OCI-LY7 (cell line): ENCODE measurements at places on chromosomes 6 and 20.

GRCh38 chr6:152952045-152952444 is 30.8 kb downstream of the FBXO5 start:
- DNase-seq: no peak

- DNase-seq: no peak
Observed at GRCh38 chr6:99002831-99003230, 55.1 kb upstream of the FBXL4 start.

GRCh38 chr6:53930330-53930729 is 135.5 kb downstream of the LRRC1 start:
- DNase-seq: no peak

GRCh38 chr6:6569811-6570164 is 18.7 kb upstream of the LY86 start:
- DNase-seq: no peak

DNA sequence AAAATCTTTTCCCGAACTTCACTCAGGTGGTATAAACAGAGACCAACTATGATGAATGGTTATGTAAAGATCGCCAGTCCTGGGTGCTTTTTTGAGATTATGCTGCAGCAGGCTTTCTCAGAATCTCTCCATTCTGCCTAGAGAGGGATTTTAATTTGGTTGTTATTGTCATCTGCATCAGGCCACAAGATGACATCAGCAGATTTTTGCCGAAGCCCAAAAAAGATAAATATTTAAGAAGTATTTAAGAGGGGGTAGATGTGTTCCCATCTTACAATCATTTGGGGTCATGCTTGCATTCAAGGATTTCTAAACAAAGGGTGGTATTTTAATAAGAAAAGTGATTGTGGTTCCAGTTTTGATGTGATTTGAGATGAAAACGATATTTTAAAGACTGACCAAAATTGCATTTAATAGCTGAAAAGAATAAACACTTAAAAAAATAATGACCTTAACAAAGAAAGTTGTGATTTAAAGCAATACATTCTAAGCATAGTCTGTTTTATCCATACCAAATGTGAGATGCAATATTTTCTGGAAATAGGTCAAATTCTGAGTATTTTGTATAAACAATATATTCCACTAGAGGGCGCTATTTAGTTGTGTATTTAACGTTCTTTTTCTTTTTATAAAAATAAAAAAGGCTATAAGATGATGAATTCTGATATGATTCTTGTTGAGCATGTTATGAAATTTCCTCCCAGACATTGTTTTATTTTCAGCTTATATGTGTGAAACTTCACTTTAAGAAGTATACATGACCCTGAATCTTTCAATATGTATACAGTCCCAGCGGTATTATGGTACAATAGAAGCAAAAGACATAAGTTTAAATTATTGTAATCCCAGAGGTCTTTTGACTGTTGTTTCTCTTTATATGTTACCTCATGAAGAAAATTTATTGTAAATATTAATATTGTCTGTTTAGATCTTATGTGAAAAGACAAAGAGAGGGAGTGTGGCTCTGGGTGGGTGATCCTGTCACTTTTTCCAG is 51.0 kb upstream of the ZFP64 start:
- DNase-seq: peak; percentile 57

DNA sequence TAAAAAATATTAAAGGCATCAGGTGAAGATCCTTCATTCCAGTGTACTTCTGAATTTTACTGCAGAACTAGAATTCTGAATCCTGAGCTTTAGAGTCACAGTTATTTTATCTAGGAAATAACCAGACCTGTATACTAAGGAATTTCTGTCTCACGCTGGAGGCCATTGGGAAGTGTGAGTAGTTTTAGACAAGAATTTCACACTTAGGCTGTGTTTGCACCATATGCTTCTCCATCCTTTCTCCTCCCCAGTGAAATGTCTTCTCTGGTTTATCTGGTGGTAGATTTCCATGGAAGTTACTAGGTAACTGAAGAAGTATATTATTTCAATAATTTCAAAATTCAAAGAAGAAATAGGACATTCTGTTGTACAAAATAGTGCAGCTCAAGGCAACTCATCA is 83.1 kb downstream of the SLC35F1 start:
- DNase-seq: no peak

GRCh38 chr6:142845624-142846458 is 99.1 kb downstream of the HIVEP2 start:
- DNase-seq: peak; percentile 54

- DNase-seq: no peak
Observed at GRCh38 chr6:111024681-111025080, 42.8 kb downstream of the RPF2 start.

DNA sequence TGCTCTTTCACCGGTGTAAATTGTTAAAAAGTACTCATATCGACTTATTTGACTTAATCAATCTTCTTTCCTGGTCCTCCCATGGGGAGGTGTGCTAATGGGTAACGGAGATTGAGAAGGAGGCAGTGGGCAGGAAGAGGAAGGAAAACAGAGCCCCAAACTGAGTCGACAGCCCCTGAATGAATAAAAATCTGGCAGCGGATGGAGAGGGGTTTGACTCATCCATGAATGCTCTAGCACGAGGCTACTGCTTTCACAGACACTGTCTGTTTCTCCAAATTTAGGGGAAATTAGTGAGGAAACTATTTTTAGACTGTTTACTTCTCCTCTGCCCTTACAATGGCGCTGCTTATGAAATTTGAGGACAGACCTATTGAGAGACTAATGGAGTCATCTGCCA is 142.2 kb upstream of the ATXN1 start:
- DNase-seq: no peak

DNA sequence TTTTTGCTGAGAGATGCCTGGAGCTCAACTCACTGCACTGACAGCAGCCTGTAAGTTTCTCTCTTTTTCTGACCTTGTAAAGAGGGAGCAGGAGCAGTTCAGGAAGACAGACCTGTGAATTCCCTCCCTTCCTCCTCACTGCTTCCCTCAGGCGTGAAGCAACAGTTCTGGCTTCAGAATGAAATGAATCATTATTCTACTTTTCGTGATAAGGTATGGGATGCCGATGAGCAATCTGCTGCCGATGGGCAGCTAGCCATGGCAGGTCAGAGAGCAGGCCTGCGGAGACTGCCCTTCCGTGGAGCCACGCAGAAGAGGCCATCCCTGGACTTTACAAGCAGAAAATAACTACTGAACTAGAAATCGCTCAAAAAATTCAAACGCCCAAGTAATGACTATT is 426.5 kb upstream of the RNF217 start:
- no peak for DNase-seq

DNA sequence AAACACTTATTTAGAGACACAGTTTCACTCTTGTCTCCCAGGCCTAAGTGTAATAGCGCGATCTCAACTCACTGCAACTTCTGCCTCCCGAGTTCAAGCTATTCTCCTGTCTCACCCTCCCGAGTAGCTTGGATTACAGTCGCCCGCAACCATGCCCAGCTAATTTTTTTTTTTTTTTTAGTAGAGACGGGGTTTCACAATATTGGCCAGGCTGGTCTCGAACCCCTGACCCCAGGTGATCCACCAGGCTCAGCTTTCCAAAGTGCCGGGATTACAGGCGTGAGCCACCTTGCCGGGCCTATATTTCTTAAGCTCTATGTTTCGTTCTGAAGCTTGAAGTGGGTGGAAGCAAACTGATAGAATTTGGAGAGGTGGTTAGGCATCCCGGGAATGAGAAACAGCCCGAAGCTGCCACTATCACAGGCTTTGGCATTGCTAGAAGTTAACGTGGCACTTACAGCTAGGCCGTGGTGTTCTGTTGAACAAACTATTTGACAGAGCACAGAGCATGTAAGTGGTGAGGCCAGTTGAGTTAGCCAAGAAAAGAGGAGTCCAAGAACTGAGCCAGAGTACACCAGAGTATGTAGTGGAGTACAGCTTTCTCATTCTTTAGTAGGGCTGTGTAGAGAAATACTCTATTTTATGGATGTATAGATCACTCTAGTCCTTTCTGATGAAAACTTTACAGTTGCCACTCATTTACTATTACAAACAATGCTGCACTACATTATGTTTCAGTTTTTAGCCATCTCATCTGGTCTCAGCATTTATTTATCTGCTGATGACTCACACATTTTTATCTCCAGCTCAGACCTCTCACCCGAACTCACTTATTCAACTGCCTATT is 62.0 kb upstream of the HFE start:
- peak; percentile 52 for DNase-seq

- DNase-seq: no peak
Observed at GRCh38 chr6:134603561-134603960, 285.6 kb upstream of the SGK1 start.

DNA sequence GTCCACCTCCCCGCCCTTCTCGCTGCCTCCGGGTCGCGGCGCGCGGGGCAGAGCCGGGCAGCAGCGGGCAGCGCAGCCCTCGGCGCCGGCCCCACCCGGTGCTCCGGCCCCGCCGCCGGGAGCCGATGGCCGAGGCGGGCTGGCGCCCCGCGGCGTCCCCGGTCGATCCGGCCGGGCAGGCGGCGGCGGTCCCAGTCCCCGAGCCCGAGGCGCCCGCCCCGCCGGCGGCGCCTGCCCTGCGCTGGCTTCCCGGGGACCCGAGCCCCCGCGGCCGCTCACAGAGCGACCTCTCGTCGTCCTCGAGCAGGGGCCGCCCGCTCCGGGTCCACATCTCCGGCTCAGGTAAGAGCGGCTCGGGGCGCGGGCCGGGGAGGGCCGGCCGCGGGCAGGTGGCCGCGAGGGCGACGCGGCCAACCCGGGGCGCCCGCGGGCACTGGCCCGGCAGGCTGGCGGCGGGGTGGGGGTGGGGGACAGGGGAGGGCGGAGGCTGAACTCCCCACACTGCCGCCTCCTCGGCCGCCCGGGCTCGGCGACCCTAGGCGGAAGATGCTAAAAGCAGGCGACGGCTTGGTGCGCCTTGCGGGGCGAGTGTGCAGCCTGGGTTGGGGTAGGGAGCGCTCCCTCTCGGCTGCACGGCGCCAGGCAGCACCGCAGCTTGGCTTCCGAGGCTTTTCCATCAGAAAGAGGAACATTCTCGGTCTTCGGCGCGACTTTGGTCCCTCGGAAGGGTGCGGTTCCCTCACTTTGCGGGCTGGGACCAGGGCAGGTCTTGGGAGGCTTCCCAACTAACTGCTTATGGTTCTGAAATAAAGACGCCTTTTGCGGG is 25.6 kb upstream of the FUCA2 start:
- DNase-seq: no peak

DNA sequence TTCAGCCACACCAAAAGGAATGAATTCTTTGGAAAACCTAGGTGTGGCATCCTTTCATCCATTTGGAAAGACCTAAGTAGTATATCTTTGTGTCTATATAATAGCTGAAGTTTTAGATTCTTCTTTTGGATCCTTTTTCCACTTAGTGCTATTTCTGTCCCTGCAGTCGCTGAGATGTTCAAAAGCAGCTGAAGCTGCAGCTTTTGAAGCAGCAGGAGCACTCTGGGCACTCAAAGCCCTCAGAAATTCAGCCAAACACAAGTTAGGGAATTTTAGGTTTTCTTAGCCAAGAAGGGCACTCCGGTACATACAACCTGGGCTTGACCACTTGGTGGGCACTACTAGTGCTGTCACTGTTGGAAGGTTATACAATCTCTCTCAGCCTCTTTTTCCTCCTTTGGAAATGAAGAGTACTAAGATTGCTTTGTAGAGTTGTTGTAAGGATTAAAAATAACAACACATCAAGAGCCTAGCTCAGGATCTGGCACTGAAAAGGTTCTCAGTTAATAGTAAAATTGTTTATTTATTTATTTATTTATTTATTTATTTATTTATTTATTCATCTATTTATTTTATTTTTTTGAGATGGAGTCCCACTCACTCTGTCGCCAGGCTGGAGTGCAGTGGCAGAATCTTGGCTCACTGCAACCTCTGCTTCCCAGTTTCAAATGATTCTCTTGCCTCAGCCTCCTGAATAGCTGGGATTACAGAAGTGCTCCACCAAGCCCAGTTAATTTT is 71.9 kb upstream of the SLC22A16 start:
- no peak for DNase-seq

GRCh38 chr6:118791499-118791898 is 102.5 kb upstream of the ASF1A start:
- DNase-seq: no peak

DNA sequence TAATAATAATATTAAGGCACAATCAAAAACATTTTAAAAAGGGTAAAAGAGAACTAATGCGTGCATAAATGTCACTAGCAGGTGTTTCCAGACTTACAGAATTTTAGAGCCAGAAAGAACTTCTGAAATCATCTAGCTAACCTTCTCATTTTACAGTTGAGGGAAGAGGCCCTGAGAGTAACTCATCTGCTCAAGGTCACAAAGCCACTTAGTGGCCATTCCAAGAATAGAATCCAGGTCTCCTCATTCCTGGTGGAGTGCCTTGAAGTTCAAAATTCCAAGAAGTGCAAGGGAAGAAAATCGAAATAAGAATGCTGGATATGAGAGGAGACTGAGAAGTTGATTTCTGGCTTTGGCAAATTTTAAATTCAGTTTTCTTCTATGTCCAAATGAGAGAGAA is 3.2 kb upstream of the KIAA0408 start:
- no peak for DNase-seq

DNA sequence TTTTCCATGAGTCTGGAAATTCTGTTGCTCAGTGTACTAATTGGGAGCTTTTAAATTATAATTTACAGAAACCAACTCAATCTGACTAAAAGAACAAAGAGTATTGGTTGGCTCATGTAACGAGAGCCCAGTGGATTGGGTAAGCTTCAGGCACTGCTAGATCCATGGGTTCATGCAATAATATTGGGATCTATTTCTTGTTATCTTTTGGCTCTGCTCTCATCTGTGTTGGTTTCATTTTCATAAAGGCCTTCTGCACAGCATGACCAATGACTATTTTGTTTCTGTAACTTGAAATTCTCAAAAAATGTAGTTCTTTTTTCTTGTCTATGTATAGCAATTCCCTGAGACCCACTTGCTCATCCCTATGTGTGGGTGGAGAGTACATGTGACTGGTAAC is 12.0 kb downstream of the SLC2A10 start:
- DNase-seq: no peak

DNA sequence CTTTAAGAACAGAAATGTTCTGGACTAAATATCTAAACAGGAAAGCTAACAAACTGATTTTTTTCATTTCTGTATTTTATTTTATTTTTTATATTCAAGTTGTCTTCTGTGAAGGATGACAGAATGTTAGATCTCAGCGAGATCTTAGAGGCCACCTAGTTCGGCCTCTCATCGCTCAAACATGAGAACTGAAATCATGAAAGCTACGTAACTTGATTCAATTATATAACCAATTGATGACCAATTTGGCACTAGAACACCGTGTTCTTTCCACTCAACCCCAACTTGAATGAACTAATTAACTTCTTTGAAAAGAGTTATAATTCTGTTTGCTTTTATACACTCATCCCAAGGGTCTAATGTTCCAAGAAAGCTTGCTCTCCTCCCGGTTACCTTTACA is 24.6 kb upstream of the RNF217 start:
- no peak for DNase-seq
